ENCODE measurements at places on chromosomes 12 and 14.

DNA sequence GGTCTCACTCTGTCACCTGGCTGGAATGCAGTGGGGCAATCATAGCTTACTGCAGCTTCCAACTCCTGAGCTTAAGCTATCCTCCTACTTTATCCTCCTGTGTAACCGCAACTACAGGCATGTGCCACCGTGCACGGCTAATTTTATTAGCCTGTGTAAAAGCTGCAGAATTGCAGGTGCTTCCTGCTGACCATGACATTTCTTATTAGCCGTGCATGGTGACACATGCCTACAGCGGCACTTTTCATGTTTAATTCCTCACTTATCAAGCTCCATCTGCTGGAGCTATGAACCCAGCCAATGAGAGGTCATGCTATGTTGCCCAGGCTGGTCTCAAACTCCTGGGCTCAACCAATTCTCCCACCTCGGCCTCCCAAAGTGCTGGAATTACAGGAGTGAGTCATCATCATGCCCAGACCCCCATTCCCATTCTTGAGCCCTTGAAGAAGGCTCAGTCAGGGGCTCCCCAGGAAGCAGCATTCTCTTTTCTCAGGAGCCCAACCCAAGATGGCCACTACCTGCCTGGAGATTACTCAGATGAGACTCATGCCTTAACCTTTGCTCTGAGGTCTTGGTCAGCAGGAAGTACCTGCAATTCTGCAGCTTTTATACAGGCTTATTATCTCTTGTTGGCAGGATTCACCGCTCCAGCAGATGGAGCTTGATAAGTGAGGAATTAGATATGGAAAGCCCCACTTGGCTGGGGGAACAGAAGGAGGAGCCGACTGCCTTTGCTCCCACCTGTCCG, 503.2 kb downstream of the MED13L start:
- no peak for DNase-seq

GRCh38 chr14:92252323-92252722, 70.6 kb upstream of the SLC24A4 start:
- DNase-seq, result peak; percentile 81

GRCh38 chr12:47312808-47313426, 233.2 kb upstream of the AMIGO2 start:
- DNase-seq, result no peak

DNA sequence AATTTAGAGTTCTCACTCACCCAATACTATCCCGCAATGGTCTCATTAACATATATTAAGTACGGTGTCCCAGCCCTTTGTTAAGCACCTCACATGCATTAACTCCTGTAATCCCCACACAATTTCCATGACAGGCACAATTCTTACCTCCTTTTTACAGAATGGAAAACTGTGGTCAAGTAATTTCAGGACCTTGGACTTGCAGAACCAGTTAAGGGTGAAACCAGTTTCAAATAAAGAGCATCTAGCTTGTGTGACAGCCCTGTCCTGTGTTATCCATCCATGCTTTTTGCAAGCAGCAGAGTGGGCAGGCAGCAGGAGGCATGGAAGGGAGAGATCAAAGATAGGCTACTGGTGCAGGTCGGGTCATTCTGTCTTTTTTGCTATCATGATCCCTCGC, 470.8 kb downstream of the NELL2 start:
- no peak for DNase-seq

DNA sequence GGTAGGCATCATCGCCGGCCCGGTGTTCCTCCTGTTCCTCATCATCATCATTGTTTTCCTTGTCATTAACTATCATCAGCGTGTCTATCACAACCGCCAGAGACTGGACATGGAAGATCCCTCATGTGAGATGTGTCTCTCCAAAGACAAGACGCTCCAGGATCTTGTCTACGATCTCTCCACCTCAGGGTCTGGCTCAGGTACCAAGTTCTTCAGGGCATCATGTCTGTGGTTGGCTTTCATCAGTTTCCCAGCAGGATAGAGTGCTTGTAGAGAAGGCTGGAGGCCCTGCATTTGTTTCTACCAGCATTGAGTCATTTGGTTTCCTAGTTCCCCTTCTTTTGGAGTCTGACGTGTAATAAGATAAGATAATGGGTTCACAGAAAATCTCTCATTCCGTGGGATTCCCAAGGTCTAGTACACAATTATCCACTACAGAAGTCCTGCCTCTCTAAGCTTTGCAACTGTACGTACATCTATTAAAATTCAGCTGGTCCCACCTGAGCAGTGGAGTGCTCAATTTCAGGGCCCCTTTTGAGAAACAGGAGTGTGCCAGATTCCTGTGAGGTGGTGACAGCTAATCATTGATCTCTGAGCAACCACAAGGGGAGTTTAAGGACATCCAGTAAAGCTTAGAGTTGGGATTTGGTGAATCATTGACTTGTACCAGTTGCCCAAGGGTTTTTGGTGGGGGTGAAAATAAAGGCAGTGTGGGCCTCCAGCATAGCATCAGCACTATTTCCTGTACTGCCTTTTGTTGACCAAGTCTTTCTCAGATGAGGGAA, 25.1 kb downstream of the ACVR1B start:
- DNase-seq, result no peak

- no peak for DNase-seq
These were observed 177.9 kb upstream of the PRMT8 start for GRCh38 chr12:3313066-3313465.

- no peak for DNase-seq
These were observed 7.1 kb upstream of the CGRRF1 start for GRCh38 chr14:54502602-54503001.

DNA sequence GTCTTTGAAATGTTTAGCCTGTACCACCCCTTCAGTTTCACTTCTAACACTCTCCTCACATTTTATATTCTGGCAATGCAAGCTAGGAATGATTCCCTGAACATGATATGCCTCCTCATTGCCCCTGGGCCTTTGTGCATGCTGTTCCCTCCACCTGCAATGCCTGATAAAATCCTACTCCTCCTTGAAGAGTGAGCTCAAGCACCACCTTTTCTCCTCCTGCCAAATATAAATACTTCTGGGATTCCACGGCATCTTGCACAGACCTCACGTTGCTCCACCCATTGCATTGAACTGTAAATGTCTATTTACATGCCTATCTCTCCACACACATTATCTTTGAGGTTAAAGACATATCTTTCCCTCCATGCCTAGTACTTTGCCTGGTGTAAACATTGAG, 21.1 kb downstream of the NKX2-1 start:
- no peak for DNase-seq

Data from NCI-H1105 (cell line).